Kasumi-1 (cell line): ENCODE measurements at places on chromosomes 5 and 9.

DNA sequence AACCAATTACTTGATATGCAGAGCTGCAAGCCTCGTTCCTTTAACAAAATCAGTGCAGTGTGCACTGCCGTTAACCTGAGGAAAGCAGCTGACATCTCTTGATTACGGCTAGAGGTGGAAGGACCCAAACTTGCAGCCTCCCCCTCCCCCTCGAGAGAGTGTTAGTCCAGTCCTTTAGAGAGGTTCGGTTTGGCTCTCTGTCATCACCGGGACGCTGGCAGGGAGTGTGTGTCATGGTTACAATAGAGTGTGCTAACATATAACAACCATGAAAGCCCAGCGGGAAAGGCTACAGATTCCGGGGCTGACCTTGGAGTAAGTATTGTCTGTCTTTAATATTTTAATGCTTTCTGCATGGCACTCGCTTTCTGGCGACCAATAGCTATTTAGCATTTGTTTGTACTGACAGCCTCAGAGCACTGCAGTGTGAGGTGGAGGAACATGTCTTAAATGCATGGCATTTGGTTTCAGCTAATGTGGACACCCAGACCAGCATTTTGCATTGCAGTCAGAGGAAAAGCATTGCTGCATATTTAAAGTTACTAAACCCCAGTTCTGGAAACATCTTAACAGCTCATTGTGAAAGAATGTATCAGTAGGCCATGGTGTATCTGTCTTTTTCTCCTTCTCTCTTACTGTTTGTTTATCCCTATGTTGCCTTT lies 237.5 kb downstream of the CD180 start:
- DNase-seq, result no peak

- no peak for DNase-seq
Measured at GRCh38 chr5:39211773-39212172, 7.6 kb downstream of the FYB1 start.

DNA sequence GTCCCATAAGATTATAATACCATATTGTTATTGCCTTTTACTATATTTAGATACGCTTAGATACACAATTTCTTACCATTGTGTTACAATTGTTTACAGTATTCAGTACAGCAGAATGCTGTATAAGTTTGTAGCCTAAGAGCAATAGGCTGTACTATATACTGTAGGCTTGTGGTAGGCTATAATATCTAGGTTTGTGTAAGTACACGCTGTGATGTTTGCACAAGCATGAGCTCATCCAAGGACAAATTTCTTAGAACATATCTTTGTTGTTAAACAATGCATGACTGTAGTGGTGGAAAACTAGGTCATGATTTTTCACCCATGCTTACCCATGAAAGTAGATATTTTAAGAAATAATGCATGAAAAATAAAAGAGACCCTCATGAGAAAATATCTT lies 509.4 kb upstream of the CDH18 start:
- DNase-seq, result no peak

- DNase-seq, result no peak
Measured at GRCh38 chr5:177440211-177440989, 6.2 kb upstream of the PRR7 start.

DNA sequence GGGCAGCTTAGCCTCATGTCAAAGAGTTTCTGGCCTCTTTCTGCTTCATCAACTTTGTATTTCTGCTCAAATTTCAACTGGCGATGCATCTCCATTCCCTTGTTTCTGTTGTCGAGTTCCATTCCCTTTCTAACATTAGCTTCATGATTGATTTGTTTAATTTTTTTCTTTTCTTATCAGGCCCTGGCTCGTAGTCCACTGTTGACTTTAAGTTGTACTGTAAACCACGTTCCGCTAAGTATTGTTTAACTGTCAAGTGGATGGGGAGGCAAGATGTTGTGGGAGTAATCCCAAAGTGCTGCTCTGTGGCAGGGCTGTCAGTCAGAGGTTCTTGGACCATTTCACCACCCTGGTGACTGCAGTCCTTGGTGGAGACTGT lies 309.1 kb downstream of the PSAT1 start:
- no peak for DNase-seq

DNA sequence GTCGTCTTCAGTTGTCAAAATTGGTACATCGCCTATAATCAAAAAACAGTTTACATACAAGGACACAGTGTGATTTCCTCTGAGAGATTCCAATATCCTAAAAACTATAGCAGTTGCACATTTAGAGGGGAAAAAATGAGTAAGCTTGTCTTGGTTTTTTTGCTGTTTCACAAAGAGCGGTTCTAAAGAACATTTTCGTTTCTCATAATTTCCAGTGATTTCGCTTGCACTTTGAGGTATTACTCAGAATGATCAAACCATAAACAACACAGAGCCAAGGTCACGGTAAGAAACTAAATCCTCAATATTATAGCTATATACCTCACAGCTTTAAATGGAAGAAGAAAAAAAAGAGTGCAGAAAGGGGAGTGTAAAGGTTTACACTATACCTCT lies 861 bp downstream of the MTX3 start:
- no peak for DNase-seq

DNA sequence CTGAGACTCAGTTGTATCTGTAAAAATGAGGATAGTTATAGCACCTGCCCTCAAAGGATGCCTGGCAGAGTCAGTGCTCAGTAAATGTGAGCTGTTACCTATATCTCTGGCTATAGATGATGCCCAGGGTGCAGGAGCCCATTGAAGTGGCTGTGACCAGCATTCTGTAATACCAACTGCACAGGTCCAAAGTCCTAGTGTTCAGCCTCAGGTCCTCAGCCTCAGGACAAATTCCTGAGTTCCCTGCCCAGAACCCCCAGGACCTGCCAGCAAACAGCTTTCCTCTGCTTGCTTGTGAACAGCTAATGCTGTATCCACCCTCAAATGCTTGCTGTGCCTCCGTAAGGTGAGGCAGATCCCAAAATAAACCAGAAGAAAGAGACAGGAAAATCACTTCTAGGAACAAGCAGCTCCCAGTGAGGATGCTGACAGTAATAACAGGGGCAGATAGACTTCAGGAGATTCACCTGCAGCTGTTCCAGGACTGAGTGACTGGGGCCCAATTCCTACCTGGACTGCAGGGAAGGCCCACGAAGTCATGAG lies 80.8 kb downstream of the SIL1 start:
- no peak for DNase-seq
